ENCODE measurements at places on chromosomes 6 and 20.

DNA sequence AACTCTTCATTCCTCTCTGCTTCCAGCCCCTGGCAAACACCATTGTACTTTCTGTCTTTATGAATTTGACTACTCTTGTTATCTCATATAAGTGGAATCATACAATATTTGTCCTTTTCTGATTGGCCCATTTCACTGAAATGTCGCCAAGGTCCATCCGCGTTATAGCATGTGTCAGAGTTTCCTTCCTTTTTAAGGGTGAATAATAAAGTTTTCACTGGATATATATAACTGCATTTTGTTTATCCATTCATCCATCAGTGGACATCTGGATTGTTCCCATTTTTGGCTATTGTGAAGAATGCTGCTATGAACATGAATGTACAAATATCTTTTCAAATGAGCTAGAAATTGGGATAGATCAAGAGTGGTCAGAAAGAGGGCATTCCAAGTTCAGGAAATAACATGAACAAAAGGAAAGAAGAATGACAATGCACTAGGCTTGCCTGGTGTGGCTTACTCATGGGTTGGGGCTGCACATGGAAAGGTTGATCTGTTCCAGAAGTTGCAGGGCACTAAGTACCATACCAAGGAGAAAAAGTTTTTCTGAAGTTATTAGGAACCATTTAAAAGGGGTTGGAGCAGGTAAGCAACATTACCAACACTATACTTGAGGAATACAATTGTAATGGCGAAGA, 10.0 kb upstream of the L3MBTL3 start:
- DNase-seq = no peak

GRCh38 chr6:18242062-18242851, 22.1 kb downstream of the DEK start:
- DNase-seq = no peak

GRCh38 chr20:37540001-37540400, 12.3 kb upstream of the BLCAP start:
- no peak for DNase-seq

DNA sequence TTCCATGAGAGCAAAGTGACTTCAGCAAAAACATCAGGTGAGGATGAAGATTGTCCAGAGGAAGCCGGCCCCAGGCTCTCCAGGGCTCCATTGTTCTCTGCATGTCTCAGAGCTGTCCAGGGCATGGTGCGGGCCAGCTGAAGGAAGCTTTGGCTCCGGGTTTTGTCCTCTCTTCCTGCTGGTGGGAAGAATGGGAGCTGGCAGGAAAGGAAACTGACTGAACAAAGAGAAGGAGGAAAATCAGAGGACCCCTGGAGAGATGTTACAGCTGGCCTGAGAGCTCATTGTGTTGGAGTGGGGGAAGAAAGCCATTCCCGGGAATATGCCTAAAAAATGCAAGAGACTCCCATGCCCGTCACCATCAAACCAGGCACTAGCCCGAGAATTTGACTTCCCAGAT, 27.1 kb downstream of the PRND start:
- no peak for DNase-seq

GRCh38 chr6:121274666-121275295, 59.5 kb downstream of the TBC1D32 start:
- no peak for DNase-seq
